ENCODE measurements at places on chromosomes 2 and 18.

- DNase-seq: no peak
Observed at GRCh38 chr2:143875295-143876233, 644.4 kb downstream of the ZEB2 start.

DNA sequence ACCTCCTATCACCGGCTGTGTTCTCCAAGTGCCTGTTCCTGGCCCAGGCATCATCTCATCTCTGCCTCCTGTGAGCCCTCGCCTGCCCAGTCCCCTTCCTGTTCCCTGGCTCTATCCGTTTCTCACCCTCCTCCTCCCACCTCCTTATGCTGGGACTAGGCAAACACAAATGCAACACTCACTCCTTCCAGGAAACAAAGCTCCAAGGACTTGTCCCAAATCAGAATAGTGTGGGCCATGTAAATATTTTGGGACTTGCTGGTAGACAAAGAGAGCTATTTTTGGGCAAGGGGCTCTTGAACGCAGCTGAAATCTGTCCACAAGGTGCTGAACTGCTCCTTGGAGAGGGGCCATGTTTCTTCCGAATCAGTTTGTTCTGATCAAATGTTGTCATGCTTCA, 25.3 kb downstream of the MBP start:
- no peak for DNase-seq

- DNase-seq: no peak
Observed at GRCh38 chr2:182824056-182824766, 42.2 kb downstream of the FRZB start.

DNA sequence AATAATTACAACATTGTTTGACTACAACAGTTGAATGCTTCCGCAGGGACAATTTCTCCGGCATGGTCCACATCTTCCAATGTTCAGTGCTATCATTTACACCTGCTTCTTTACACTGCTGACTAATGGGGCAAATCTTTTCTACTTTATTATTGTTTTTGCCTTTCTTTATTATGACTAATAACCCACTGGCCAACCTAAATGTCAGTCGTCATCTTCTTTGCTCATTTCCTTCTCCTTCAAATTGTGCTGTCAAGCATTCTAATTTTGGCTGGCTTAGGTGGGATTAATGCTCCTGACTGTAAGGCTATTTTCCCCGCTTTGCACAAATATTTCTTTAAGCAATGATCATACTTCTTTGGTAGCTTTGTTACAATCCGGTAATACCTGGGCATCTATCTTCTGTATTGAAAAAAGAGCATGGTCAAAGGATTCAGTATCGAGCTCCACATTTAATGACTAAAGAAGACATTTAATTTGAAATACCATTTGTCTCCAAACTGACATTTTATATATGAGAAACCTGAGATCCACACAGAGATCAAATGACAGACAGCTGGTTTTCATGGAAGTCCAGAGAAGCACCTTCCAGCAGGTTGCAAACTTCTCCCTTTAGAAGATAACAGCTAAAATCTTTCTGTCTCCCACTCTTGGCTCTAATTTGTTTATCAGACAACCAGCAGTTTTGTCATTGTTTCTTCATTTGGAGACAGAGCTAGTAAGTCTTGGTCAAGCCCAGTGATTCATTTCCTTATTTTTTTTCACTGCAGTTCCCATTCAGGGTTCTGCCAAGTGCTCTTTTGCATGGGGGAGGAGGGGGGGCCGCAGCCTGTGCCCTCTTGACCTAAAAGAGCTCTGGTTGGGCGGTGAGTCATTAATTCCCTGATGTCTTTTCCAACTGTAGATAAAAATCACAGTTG, 132.9 kb downstream of the SOCS6 start:
- peak; percentile 33 for DNase-seq
